T-helper 2 cell treated with Interferon-gamma antibody and Interleukin-4, amounts not matched to agents 5 μg/mL and 100 μg/mL, for 36 hours (primary cell): ENCODE measurements at places on chromosomes 7 and 10.

DNA sequence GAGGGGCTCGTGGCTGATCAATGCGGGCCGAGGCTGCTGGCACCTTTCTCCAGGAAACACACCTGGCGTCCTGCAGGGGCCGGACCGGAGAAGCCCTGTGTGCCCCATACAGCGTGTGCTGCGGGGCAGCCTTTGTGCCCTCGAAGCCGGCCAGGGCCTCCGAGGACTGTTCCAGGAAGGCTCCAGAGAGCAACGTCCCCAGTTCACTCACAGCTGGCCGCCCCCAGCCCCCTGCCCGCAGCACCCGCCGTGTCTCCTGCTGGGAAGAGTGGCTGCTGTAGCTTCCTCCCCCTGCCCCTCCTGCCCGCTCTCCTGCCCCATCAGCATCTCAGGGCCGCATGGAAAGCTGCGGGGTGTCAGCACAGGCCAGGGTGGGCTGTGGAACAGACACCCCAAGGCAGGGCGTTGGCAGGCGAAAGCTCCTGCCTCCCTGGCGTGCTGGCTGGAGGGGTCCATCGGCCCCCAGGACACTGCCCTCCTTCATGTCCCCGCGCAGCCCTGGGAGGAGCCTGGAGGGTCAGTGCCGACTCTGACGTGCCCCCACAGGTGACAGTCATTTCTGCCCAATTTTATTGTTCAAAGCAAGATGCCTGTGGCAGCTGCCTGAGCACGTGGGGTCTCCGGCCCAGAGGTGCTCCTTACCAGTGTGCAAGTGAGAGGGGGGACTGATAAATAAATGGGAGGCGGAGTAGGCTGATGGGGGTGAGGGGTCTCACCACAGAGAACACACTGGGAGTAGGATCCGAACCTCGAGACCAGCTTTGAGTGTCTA lies 95.8 kb upstream of the DIP2C start:
- no peak for DNase-seq

- DNase-seq = peak; percentile 54
These were observed 47.4 kb upstream of the PRKAR1B start for GRCh38 chr7:774161-775109.

DNA sequence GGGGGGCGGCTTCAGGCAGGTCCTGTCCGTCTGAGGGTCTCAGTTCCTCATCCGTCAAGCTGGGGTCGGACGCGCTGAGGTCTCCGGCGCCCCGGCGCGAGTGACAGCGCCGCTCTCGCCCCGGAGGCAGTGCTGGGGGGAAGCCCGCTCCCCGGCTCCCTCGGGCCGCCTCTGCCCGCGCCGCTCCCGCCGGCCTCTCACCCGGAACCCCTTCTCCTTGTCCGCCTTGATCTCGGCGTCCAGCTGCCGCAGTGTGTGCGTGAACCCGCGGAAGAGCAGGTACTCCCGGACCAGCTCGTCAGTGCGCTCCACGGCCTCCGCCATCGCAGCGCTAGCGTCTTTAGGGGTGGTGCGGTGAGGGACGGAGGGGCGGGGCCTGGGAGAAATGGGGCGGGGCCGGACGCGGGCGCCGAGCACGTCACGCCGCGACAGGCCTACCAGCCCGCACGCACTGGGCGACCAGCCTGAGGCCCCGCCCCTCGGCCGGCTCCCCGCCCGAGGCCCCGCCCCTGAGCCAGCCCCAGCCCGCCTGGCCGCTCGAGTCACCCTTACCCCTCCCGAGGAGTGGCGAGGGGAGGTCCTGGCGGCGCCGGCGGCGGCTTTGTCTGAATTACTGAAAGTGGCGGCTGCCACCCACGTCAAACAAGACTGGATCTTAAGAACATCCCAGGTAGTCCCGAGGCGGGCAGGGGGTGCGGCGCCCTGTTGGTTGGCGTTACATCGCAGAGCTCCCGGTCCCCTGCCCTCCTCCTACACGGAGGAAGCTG lies at the start of gene WDR91:
WDR91 (minus strand) TSS at position 348 of the 767 bp plus-strand sequence; CDS start at position 324, 24 bp downstream.
- DNase-seq = peak; percentile 88

DNA sequence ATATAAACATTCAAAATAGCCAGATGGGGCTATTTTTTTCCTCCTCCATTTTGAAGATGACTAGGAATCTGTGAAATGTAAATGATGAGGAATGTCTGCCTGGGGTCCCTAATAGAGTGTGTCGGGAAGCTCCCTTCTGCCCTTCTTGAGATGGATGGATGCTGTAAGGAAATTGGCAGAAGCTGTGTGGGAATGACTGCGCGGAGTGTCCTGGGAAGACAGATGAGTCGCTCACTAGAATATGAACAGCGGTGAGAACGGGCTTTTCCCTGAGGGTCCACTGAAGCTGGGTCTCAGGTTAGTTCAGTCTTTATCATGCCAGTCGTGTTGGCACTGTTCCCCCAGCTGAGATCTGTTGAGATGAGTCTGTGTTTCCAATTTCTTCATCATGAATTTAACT lies 75.1 kb upstream of the PLPP4 start:
- no peak for DNase-seq

- DNase-seq = no peak
These were observed 32.0 kb upstream of the WAPL start for GRCh38 chr10:86553639-86554038.

DNA sequence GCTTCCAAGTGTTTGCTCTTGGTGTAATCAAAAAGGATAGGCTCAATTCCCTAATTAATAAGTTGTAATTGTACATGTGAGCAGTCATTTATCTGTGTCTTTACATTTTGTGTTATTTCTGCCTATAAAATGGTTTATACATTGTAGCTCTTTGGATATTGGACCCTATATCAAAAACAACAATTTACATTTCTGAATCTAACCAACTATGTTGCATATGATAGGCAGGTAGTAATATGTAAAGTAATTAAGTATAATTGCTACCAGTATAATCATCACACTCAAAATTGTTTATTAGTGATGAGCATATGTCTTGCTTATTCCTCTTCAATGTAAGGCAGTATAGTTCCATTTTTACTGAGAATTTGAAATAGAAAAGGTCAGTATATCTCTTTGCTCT lies 13.8 kb downstream of the AKR1C1 start:
- DNase-seq = no peak

- DNase-seq = no peak
These were observed 78.9 kb downstream of the ADAM12 start for GRCh38 chr10:126309228-126309883.

GRCh38 chr7:3274131-3274530 lies 26.9 kb upstream of the SDK1 start:
- no peak for DNase-seq

- no peak for DNase-seq
These were observed 13.3 kb upstream of the SLC18A3 start for GRCh38 chr10:49596836-49597235.

- no peak for DNase-seq
These were observed 64.4 kb downstream of the SAMD9 start for GRCh38 chr7:93053209-93053948.

- DNase-seq = no peak
These were observed 348.5 kb downstream of the BBS9 start for GRCh38 chr7:33477719-33478480.

DNA sequence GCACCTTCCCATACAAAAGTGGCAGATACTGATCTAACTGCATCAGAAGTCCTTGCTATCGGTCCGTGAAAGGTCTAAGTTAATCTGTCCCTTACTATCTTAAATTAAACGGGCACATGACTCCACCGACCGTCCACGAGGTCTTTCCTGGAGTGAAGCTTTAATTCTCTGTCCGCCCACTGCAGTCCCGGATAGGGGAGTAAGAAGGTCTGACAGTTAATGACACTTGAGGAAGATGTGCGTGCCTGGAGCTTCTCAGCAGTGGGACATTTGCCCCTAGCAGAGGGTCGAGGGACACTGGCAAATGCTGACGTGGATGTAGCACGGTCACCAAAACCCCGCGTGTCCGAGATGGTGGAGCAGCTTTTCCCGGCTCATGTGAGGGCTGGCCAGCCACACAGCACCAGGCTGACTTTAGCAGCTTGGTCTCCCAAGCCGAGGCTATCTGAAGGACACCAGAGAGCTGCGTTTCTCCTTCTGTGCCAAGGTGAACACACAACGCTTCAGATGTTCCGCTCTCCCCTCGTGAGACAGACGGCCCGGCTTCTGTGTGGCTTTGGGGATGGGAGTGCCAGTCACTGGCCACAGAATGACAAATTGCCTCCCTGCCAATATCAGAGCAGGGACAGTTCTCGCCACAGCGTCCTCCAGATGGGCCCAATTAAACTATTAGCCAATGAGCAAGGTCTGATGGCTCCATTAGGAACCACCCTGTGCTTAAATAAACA lies 86.6 kb downstream of the ADARB2 start:
- no peak for DNase-seq

GRCh38 chr7:125480762-125481161 lies 551.1 kb upstream of the POT1 start:
- no peak for DNase-seq

DNA sequence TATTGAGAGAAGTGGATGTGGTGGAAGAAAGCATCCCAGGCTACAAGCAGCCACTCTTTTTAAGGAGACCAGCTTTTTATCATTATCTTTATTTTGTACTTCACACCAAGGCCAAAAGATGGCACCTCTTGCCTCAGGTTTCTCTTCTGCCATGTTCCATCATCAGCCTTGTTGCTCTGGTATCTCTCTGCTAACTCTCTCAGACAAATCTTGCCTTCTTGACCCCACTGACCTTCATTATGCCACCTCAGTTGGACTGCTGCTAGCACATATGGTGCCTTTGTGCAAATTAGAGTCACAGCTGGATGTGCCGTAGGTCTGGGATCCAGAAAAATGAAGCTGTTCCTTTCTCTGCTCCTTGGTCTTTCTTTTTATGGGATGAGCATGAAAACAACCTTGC lies 47.1 kb upstream of the DYNC1I1 start:
- no peak for DNase-seq
